ENCODE measurements at places on chromosomes 3 and 15.

GRCh38 chr3:42501681-42502428 is 588 bp upstream of the VIPR1 start:
- DNase-seq, result no peak

GRCh38 chr3:170226426-170226960 is 4.3 kb downstream of the PRKCI start:
- DNase-seq, result no peak

DNA sequence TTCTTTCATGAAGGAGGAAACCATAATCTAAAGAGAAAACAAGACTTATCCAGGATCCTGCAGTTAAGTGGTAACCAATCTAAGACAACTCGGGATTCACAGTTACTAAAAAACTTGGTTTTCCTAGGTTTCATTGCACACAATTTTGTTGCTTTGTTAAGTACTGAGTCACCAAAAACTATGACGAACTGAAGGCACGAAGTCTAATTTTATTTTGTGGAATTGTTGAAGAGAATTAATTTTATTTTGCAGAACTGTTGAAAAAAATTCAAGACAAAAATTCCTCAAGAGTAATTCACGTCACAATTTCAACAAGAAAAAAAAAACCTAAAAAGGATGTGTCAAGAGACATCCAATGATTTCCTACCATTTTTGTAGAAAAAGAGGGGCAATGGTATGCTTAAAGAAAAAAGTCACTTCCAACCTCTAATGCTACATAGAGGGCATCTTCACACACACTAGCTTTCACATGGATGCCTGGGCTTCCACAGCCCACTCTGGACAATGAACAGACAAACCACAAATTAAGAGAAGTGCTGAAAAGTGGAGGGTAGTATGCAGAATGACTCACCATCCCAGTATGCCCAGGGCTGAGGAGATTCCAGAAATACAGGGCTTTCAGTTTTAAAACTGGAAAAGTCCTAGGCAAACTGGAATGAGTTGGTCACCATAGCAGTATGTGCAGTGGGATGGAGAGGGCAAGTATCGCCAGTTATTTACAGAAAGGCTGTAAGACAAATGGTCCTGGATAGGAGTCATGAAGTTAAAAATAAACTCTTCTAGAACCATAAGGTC is 29.2 kb downstream of the PLOD2 start:
- DNase-seq, result no peak

DNA sequence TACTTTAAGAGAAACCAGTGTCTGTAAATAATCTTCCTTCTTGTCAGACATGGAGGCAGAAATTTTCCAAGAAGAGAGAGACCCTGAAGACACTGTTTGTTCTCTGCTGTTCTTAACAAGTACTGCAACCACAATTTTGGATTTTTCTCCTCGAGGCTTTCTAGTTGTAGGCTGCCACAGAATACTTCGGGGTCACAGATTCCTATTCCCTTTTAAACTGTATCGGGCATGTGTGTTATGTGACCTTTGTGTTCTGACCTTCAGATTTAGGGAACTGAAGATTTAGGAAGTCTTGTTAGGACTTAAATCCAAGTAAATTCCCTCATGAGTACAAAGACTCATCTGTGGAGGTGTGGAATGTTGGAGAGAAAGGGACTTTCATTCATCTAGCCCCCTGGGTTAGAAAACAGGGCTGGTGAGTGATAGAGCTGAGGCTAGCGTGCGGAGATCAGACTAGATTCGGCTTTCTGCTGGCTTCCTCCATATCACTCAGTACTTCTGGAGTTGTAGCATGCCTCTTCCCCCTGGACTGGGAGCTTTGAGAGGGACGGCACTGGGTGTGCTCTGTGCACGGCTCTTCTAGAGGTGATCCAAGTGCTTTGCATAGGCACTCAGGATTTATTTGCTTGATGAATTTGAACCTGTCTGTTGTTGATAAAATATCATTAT is 237.0 kb downstream of the LPP start:
- DNase-seq, result no peak

- no peak for DNase-seq
Measured at GRCh38 chr15:69217381-69217780, 56.9 kb downstream of the GLCE start.

DNA sequence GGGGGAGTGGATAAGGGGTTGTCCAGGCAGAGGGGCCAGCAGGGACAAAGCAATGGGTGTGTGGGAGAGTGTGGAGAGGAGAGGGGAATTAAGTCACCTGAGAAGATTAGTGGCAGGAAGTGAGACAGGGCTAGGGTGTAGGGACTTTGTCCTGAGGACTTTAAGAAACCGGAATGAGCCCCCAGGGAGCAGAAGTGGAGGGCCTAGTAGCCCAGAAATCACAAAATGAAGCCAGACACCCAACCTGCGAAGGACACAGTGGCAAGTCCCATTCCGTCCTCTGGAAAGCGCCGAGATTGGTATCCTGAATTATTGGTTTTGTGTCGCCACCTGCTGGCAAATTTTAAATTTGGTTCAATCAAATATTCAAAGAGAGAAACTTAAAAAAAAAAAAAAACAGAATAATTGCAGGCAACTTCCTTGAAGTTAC is 78.0 kb upstream of the SLC25A36 start:
- no peak for DNase-seq

DNA sequence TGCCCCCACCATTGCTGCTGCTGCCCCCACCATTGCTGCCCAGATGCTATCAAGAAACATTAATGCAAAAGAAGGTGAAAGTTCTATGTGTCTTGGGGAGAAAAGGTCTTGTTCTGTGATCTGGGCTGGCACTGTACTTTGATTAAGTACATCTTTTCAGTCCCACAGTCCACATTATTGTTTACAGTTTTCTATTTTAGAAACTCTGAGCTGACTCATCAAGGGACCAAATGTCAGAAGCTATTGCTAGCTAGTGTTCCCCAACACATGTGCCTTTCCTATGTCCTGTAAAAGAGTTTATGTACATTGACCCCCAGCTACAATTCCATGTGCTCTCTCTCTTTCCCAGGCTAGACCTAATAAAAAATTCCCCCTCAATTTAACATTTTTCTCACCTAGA is 264.7 kb upstream of the NECTIN3 start:
- DNase-seq, result no peak

DNA sequence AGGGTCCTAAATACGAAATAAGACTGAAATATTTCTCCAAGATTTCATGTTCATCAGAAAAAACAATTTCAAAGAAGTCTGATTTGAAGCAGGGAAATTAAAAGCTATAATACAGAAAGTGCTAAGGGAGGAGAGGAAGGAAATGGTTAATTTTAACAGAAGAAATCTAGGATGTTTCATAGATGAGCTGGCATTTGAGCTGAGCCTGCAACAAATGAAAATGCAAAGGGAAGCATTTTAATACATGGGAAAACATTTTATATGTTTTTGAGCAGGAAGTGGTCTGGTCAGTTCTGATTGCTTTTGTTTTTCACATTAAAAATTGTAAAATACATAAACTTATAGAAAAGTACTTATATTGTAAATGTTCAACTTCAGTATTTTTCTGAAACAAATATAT is 17.2 kb upstream of the RAP2B start:
- DNase-seq, result no peak

DNA sequence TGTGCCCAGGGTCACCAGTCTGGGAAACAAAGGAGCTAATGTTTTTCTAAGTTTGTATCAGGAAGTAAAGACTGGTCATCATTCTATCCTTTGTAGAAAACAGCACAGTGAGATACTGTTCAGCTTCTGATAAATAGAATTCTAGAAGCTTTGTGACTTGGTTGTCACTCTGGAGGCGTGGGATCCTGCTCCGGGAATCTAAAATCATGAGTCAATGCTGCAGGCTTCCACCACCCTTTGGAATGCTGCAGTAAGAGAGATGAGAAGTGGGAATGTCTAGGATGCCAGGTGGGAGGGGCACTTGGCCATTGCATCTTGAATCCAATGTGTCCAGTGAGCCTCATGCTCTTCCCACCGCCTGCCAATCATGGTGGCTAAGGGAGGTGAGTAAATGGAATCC is 40.9 kb downstream of the SAMMSON start:
- no peak for DNase-seq

GRCh38 chr3:78026318-78026828 is 986.5 kb downstream of the ROBO2 start:
- no peak for DNase-seq

GRCh38 chr3:107067421-107067820 is 309.8 kb upstream of the CCDC54 start:
- DNase-seq, result no peak

DNA sequence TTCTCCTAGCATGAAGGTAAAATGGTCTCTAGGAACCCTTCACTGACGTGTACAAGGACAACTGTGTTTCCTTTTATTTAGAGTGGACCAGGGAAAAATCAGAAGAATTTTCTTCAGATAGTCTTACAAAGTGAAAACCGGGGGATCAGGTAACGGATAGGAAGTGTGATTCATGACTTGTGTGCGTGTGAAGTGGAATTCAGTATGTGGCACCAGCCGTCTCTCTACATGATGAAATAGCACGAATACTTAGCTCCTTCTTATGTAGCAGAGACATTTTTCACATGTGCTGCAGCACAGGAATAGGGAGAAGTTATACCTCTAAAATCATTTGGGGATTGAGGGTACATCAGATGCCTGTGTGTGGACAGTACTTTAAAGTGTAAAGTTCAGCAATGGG is 159.2 kb downstream of the MEX3B start:
- no peak for DNase-seq

DNA sequence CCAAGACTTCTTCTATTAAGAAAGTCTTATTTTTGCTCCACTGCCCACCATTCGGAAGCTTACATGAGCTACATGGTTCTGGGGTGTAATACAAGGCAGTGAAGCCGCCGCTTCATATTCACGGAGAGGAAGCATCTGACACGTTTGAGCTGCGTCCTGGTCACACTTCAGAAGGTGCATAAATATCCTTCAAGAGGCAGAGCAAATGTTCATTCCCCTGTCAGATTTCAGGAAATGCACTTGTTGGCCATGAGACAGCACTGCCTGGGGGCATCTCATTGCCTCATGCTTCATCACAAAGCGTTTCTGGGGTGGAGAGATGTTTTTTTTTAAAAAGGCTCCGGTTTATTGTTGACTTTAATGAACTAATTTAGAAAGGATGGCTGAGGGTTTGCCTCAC is 119.9 kb downstream of the CADPS start:
- DNase-seq, result no peak
